ENCODE measurements at places on chromosomes 7 and 10. TPM values are rescaled to one million over a fixed set of nuclear protein-coding genes. Genes with fewer than 3 reads are reported as not detected.

- no peak overlapping the region for H3K27ac ChIP-seq
- no peaks in the 10 kb centered on the region for H3K36me3 ChIP-seq
- DNase-seq: no peak
- no peaks in the 10 kb centered on the region for H3K27me3 ChIP-seq
- H3K4me3 ChIP-seq: no peak overlapping the region
- no peaks in the 10 kb centered on the region for H3K4me1 ChIP-seq
Measured at GRCh38 chr7:52030722-52031121, 714.1 kb upstream of the COBL start.

Gene NKX2-3
- not detected for polyA plus RNA-seq

- no peaks in the 10 kb centered on the region for H3K36me3 ChIP-seq
- peaks cover 2% of the 10 kb centered on the region for H3K4me1 ChIP-seq
- H3K4me3 ChIP-seq: no peak overlapping the region
- H3K27me3 ChIP-seq: peaks cover 2% of the 10 kb centered on the region
- DNase-seq: no peak
Measured at GRCh38 chr10:22740180-22740579, 25.8 kb upstream of the PIP4K2A start.

Gene VSTM4
- polyA plus RNA-seq: not detected

- H3K4me3 ChIP-seq: no peak overlapping the region
- H3K4me1 ChIP-seq: no peaks in the 10 kb centered on the region
- no peaks in the 10 kb centered on the region for H3K27me3 ChIP-seq
- no peak for DNase-seq
- H3K27ac ChIP-seq: no peak overlapping the region
Measured at GRCh38 chr7:33779216-33779615, 126.1 kb upstream of the BMPER start.

Gene PDCD11
- 14.9 TPM for polyA plus RNA-seq

DNA sequence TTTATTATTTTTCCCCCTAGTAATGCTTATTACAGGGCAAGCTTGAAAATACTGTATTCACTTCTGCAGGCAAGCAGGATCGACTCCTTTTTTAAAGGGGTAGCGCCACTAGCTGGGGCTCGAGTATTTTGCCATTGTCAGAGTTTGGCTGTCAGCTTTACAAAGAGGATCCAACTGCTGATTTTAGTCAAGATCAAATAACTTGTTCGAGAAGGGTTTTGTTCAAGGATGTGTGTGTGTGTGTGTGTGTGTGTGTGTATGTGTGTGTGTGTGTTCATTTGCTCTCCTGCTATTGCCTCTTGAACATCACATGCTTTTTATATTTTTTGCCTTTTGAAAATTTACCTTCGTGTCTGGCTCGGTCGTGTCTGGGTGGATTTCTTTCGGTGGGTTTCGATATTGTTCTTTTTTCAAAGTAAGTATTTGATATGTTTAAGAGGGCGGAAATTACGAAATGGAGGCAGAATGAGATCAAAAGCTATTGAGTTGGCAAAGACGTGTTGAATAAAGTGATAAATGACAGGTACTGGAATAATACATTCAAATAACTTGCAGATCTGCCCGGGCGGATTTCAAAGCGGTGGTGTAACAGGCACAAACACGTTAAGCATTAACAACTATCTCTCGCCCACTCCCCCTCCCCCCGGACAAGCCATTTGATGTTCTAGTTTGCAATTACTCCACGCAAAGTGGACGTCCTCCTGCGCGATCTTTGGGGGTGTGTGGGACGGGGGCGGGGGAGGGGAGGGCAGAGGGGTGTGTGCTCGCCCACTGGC is 1.1 kb downstream of the ARID5B start:
- H3K36me3 ChIP-seq: no peaks in the 10 kb centered on the region
- H3K4me3 ChIP-seq: peak overlapping the region; percentile 83

Gene ATRNL1
- polyA plus RNA-seq: not detected

GRCh38 chr10:102450124-102450373 is 1.3 kb downstream of the C10orf95 start:
- peaks cover 16% of the 10 kb centered on the region for H3K36me3 ChIP-seq

DNA sequence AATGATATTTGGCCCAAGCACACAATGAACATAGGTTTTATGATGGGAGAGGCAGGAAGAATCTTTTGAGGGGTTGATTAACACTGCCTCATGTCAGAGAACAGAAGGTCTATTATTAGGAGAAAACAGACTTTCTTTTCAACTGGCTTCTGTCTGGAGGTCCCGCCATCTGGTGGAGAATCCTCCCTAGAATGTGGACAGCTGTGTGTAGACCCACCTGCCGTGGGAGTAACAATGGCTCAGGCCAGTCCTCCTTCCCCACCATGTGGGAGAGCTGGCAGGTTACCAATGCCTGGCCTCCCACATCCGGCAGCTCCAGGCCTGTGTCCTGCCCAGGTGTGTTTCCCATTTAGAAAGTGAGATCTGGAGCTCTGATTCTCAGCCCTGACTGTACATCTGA is 70.4 kb upstream of the AOAH start:
- peak overlapping the region; percentile 63 for H3K27ac ChIP-seq
- no peaks in the 10 kb centered on the region for H3K27me3 ChIP-seq
- DNase-seq: no peak
- H3K36me3 ChIP-seq: no peaks in the 10 kb centered on the region

- peaks cover 6% of the 10 kb centered on the region for H3K36me3 ChIP-seq
- peak overlapping the region; percentile 80 for H3K27ac ChIP-seq
- H3K27me3 ChIP-seq: no peaks in the 10 kb centered on the region
Measured at GRCh38 chr7:36690514-36691187, 33.6 kb downstream of the AOAH start.

Gene NUTM2D
- 0.15 TPM for polyA plus RNA-seq

- no peak within 1 kb of the TSS for H3K4me3 ChIP-seq
- no peaks in the 10 kb centered on the region for H3K36me3 ChIP-seq
- H3K27ac ChIP-seq: no peak within 1 kb of the TSS
Measured at GRCh38 chr7:142939226-142939910, at the start of gene LLCFC1. TSS of gene LLCFC1 (plus strand) at chr7:142939484. CDS start at chr7:142939622, 138 bp downstream.

DNA sequence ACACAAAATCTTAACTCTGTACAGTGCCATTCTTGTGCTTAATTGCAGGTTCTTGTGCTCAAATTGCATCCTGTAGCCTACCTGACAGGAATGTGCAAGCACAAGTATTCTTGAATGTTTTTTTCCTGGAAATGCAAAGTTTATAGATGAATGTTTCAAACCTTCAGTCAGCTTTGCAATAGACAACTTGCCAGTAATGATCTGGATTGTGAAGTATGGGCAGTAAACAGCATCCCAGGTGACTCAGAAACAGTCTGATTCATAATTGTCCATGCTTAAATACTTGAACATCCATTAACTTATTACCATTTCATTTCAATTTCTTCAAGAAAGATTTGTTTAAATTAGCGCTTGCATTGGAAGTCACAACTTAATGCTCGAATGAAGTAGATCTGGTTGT is 347.2 kb downstream of the SDK1 start:
- no peak overlapping the region for H3K27ac ChIP-seq
- peaks cover under 1% of the 10 kb centered on the region for H3K27me3 ChIP-seq
- no peaks in the 10 kb centered on the region for H3K36me3 ChIP-seq
- no peaks in the 10 kb centered on the region for H3K4me1 ChIP-seq
- no peak for DNase-seq

DNA sequence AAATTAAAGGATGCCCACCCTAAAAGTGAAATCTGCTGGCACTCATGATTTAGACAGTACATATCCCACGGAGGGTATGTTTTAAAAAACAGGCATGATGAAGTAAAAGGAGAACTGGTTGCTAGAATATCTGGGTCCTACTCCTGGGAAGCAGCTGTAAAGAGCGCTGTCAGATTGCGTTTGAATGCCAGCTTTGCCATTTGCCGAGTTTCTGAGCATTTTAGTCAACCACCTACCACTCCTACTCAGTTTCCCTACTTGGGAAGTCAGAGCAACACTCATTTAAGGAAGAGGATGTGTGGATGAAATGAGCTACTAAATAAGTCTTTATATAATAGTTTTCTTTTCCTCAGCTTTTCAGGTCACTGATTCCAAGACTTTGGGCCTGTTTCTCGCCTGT is 1.1 kb upstream of the UMAD1 start:
- DNase-seq: no peak
- no peaks in the 10 kb centered on the region for H3K36me3 ChIP-seq
- peak overlapping the region; percentile 94 for H3K4me3 ChIP-seq
- peak overlapping the region; percentile 100 for H3K27ac ChIP-seq
- no peaks in the 10 kb centered on the region for H3K27me3 ChIP-seq

DNA sequence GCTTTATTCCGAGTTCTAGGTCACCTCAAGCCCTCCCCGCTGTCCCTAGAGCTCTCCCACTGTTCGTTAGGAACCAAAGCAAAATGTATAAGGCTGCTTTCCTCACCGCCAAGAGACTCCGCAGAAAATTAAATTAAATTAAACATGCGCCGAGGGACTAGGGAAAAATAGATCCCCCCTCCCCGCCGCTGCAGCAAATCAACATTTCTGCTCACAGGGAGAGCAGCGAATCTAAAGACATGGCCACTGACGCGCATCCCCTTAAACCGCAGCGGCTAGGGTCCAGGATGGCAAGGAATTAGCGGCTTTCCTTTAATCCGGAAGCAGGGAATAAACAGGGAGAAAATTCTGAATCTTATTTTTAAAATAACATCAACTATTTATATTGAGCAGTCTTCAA is 7.6 kb downstream of the SP8 start:
- H3K4me1 ChIP-seq: peaks cover 22% of the 10 kb centered on the region
- peaks cover 65% of the 10 kb centered on the region for H3K27me3 ChIP-seq

- H3K27me3 ChIP-seq: no peaks in the 10 kb centered on the region
- no peak overlapping the region for H3K27ac ChIP-seq
- H3K4me3 ChIP-seq: no peak overlapping the region
- H3K36me3 ChIP-seq: no peaks in the 10 kb centered on the region
- no peak for DNase-seq
Measured at GRCh38 chr10:77556990-77557601, 80.5 kb downstream of the KCNMA1 start.

DNA sequence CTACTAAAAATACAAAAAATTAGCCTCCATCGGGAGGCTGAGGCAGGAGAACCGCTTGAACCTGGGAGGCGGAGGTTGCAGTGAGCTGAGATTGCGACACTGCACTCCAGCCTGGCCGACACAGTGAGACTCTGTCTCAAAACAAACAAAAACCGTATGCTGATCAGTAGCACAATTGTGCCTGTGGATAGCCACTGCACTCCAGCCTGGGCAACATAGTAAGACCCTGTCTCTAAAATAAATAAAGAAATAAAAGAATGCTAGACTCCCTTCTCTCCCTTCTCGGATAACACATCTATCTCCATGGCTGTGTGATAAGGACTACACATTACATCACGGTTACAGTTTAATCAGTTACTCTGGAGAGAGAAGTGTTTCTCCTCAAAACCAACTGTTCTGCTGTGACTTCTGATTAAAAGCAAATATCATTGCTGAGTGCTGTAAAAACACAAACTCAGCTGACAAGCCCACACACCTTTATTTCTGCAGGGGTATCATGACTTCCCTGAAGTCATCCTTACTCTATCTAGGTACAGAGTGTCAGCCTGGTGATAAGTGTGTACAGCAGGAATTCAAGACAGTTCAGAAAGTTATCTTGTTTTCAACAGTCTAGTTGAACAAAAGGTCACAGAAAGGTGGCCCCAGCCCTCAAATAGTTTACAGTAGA is 5.3 kb upstream of the ARHGAP19 start:
- no peak overlapping the region for H3K27ac ChIP-seq
- H3K36me3 ChIP-seq: no peaks in the 10 kb centered on the region
- H3K4me1 ChIP-seq: peaks cover 2% of the 10 kb centered on the region

DNA sequence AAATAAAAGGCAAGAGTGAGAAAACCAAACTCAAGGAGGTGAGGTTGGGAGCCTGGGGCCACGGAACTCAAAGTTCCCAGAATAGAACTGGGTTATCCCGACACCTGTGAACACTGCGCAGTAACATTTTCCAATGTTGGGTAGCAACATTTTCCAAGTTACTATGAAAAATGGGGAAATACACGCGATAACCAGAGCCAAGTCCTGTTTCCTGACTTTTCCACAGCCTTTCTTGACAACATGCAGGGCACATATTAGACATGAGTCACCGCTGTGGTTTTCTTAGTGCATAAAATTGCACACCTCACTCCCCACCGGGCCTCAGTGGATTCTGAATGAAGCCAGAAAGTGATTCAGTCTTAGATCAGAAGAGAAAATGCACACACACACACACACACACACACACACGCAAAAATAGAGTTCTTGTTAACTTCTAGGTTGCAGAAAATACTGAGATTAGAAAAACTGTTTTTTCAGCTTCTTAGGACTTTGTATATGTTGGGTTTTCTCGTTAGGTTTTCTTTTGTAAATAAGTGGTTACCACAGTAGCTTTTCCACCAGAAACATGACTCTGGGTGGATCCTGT is 70.0 kb downstream of the CAMK1D start:
- H3K27me3 ChIP-seq: no peaks in the 10 kb centered on the region
- H3K4me1 ChIP-seq: peaks cover 36% of the 10 kb centered on the region
- H3K4me3 ChIP-seq: no peak overlapping the region
- H3K27ac ChIP-seq: peak overlapping the region; percentile 44
- DNase-seq: no peak

GRCh38 chr7:112869111-112869774 is 79.0 kb upstream of the TMEM168 start:
- H3K27me3 ChIP-seq: no peaks in the 10 kb centered on the region
- H3K27ac ChIP-seq: no peak overlapping the region
- peaks cover 35% of the 10 kb centered on the region for H3K4me1 ChIP-seq
- peaks cover under 1% of the 10 kb centered on the region for H3K36me3 ChIP-seq

DNA sequence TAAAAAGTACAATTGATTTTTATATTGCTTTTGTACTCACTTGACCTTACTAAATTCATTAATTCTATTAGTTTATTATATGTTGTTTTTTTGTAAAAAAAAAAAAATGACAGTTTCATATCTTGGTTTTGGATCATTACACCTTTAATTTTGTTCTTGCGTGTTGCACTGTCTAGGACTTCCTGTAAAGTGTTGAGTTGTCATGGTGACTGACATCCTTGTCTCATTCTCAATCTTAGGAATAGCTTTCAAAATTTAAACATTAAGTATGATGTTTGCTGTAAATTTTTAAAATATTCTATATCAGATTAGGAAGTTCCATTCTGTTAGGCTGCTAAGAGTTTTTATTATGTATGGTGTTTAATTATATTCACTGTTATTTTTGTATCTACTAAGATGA is 139.1 kb downstream of the ARHGAP12 start:
- DNase-seq: no peak
- no peaks in the 10 kb centered on the region for H3K27me3 ChIP-seq
- H3K4me3 ChIP-seq: no peak overlapping the region
- H3K27ac ChIP-seq: no peak overlapping the region

- no peak overlapping the region for H3K4me3 ChIP-seq
- no peaks in the 10 kb centered on the region for H3K36me3 ChIP-seq
- DNase-seq: no peak
- H3K27me3 ChIP-seq: no peaks in the 10 kb centered on the region
- peaks cover 5% of the 10 kb centered on the region for H3K4me1 ChIP-seq
Measured at GRCh38 chr10:43131906-43132305, 6.3 kb upstream of the CSGALNACT2 start.

DNA sequence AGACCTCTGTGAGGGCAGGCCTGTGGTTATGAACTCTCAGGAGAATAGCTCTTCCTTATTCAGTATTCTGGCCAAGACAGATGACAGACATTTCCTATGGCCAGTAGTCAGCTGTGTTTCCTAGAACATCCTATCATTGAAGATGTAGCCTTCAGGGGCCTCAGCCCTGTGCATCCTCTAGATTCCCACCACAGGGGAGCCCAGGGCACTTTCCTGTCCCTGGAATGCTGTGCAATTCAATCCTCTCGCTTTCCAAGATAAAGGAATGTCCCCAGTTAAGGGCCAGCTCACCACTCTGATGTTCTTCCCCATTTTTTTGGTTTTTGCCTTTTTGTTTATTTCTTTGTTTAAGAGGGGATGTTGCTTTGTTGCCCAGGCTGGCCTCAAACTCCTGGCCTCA is 578.8 kb upstream of the C7orf33 start:
- no peak overlapping the region for H3K27ac ChIP-seq
- DNase-seq: no peak
- no peaks in the 10 kb centered on the region for H3K4me1 ChIP-seq
- H3K4me3 ChIP-seq: no peak overlapping the region
- no peaks in the 10 kb centered on the region for H3K27me3 ChIP-seq

Data from naive thymus-derived CD8-positive, alpha-beta T cell (primary cell).